ENCODE measurements at places on chromosomes 2 and 18.

GRCh38 chr2:25368660-25369059, 26.9 kb upstream of the DNMT3A start:
- DNase-seq, result peak; percentile 61

DNA sequence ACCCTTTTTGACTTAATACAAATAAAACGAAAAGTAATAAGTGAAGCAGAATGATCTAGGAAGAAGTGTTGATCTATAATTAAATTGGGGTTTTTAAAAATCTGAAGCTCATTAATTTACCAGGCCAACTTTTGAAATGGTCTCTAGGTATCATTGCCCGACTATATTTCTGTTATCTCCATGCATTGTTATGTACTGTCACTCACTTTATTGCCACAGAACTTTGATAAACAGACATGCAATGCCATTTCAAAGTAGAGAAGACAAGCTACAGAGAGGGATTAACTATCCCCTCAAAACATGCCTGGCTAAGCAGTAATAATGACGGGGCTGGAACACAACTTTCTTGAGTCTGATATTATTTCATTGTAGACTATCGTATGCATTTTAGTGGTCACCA, 147.6 kb upstream of the ITGA4 start:
- no peak for DNase-seq

DNA sequence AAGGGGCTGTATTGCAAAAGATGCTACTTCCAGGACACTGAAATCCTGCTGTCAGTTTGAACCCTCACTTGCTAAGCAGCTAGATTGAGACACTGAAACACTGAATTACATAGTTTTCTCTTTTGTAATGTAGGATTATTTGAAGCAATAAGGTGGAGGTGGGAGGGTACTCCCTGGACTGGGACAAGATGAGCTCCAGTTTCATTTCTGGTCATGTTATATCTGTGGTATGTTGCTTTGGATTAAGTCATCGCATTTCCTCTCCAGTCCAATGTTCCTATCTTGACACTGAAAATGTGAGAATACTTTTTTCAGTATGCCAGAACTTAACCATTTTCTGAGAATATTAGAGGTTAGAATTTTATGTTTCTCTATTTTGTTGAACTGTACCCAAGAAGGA, 426.2 kb upstream of the MEX3C start:
- no peak for DNase-seq

GRCh38 chr2:155151472-155151871, 453.0 kb downstream of the KCNJ3 start:
- no peak for DNase-seq

GRCh38 chr2:25929789-25930473, 51.6 kb upstream of the ASXL2 start:
- no peak for DNase-seq

GRCh38 chr2:40421631-40422297, 30.1 kb downstream of the SLC8A1 start:
- no peak for DNase-seq

GRCh38 chr2:43507137-43507536, 88.7 kb downstream of the THADA start:
- no peak for DNase-seq

- DNase-seq, result no peak
Observed at GRCh38 chr18:50167966-50168365, 27.0 kb downstream of the MYO5B start.

DNA sequence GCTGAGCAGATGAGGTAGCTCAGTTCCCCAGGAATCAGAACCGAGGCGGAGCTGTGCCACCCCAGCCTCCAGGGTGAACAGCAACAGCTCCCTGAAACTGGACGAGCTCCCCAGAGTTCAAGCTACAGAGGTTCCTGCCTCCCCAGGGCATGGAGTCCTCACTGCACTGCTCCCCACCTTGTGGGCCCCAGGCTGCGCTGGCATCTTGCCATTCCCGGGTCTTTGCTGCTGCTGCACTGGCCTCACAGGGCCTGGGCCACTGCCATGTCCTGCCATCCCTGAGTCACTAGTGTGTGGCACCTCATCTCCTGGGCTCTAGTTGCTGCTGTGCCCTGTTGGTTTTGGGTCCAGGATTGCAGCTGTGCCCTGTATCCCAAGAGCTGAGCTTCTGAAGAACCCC, 166.9 kb downstream of the SNTG2 start:
- no peak for DNase-seq

DNA sequence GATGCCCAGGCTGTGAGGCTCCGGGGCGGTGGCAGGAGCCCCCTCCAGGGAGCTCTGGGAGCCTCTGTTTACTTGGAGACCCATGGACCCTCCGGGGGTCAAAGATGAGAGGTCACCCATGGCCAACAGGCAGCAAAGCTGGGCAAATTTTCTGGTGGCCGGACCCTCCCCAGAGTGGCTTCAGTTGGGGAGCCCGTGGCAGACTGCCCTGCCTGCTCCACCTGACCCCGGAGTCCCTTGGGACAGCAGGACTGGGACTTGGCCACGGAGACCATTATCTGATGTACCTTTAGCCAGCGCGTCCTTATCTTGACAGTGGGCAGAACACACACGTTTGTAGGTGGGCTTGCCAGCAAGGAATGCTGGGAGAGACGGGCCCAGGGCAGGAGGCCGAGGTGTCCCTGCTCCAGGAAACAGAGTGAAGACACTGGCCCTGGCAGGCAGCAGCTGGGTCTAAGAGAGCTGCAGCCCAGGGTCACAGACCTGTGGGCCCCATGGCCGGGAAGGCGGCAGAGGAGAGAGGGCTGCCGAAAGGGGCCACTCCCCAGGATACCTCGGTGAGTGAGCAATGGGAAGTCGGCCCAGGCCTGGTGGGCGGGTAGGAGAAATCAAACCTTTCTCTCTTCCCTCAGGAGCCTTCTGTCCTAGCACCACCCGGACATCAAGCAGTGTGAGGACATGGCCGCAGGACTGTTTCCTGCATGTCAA, at the start of the genes ABCG5 and ABCG8:
Gene ABCG5, minus strand, starts transcription at position 280 of the 708 bp plus-strand sequence. Its CDS starts 160 bp downstream, at position 120.
Gene ABCG8, plus strand, starts transcription at position 412 of the 708 bp plus-strand sequence. Its CDS starts 83 bp downstream, at position 495.
- no peak for DNase-seq

DNA sequence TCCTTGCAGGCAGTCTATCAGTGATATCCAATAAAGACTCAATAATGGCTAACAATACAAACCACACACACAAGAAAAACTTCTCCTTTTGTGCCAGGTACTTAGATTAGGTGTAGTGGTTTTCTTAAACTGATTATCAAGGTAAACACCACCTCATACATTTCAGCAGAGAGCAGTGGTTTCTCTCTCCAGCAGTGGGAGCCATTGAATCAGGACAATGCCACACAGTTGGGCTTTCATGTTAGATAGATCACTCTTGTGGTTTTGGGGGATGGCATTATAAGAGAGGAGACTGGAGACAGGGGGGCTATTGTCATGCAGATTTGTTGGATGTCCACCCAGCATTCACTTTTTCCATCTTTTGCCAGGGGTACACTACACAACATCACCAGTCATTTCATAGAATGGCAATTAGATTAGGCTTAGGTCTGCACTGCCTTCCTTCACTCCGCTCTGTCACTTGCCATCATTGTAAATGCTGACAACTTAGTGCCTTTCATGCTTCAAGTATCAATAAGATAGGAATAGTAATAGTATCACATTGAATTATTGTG, 13.6 kb upstream of the IRS1 start:
- DNase-seq, result no peak

- DNase-seq, result no peak
Observed at GRCh38 chr2:17717666-17718065, 35.9 kb downstream of the SMC6 start.

DNA sequence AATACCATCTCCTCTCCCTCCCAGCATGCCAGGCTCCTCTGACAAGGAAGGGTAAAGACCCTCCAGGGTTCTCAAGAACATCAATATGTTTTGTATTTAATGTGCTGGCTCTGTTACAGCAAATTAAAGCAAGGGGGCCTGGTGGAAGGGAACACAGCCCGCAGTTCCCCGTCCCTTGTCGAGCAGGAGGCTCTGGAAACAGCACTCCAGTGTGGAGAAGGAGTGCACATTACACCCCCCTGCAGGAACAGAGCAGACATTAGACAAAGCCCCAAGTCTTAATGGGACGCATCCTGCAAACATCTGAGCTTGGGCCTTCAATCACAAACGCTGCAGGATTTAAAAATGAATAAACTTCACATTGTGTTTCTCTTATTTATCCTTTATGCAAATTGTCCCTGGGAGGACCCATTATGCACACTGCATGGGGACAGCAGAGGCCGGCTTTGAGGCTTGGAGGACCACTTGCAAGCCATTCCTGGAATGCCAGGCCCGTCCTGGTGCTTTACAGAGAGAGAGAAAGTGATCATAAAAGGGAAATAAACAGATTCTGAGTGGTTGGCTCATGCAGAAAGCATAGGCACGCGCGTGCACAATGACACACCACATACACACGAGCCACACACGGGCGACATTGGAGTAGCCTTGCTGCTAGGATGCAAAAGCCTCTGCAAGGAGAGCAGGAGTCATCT, 328.7 kb downstream of the SMAD2 start:
- no peak for DNase-seq

DNA sequence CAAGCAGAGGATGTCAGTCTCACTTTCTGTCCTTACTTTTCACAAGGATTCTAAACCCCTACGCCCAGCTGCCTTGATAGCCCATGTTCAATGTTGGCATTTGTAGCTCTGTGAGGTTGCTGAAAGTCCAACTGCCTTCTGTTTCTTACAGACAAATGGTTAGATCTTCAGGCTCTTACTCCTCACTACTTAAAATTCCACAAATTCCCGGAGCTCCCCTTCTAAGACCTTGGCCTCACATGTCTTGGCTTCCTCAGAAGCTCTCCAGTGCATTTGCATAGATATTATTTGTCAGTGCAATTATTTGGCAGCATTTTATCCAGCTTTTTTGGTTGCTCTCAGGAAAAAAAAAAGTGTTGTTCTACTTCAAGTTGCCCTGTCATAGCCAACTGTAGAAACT, 453.7 kb upstream of the CELF4 start:
- DNase-seq, result no peak

- DNase-seq, result no peak
Observed at GRCh38 chr2:590214-591175, 86.7 kb downstream of the TMEM18 start.

DNA sequence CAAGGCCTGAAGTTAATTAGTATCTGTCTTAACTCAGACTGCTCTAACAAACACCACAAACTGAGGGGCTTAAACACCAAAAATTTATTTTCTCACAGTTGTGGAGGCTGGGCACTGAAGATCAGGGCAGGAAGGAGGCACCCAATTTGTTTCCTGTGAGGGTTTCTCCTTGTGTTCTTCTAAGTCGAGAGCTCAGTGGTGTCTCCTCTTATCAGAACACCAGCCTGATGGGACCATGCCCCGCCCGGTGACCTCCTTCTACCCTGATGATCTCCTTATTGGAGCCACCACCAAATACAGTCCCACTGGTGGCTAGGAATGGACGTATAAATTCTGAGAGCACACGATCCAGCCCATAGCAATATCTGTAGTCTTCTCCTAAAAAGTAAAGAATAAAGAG, 20.5 kb downstream of the TMEM18 start:
- DNase-seq, result no peak

- DNase-seq, result no peak
Observed at GRCh38 chr2:31254237-31255203, 20.6 kb downstream of the EHD3 start.

- no peak for DNase-seq
Observed at GRCh38 chr18:8951491-8951890, 151.0 kb upstream of the NDUFV2 start.

DNA sequence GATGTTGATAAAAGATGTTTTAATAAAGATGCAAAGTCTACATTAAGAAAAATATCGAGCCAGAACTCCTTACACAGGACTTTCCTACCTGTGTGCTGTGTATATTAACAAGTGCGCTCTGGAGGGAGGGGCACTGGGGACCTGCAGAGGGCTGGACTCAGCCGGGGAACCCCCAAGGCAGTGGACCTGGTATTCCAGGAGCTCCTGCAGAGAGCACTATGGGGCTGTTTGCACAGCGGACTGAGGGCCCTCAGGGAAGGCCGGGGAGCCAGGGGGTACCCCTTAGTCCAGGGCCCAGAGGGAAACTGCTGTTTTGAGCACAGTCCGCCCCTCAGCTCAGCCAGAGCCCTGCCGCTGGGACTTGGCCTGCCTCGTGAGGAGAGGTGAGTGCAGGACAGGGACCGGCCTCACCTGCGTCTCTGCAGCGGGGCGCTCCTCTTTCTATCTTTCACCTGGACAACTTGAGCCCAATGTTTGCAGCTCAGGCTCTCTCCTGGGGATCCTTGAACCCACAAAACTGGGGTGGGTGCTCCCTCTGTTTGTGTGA, 168.4 kb downstream of the ARL4C start:
- no peak for DNase-seq

GRCh38 chr18:68426731-68427315, 288.1 kb downstream of the TMX3 start:
- no peak for DNase-seq

DNA sequence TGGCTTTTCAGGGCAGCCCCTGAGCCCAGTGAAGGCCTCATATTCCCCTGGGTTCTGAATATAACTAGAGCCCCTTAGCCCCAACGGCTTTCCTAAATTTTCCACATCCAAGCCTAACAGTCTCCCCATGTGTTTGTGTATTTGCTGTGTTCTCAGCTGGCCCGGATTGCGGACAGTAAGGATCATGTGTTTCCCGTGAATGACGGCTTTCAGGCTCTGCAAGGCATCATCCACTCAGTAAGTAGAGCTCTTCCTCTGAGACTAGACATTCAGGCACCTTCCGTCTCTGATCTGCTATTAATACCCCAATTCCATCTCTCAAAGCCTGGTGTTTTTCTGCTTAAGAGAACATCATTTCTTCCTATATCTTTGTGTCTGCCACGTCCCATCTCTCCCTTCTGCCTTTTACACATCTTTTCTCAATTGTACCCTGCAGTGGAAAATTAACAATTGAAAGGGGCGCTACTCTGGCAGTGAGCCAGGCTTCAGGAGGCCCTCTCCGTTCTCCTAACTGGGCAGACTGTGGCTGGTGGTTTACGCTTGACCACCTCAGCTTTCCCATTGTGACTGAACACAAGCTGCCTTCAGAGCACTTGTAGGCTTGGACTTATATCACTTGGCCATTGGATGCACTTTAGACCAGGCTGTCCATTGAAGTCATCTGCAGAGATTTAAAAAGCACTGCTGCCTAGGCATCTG, 64.4 kb downstream of the ANTXR1 start:
- DNase-seq, result no peak

DNA sequence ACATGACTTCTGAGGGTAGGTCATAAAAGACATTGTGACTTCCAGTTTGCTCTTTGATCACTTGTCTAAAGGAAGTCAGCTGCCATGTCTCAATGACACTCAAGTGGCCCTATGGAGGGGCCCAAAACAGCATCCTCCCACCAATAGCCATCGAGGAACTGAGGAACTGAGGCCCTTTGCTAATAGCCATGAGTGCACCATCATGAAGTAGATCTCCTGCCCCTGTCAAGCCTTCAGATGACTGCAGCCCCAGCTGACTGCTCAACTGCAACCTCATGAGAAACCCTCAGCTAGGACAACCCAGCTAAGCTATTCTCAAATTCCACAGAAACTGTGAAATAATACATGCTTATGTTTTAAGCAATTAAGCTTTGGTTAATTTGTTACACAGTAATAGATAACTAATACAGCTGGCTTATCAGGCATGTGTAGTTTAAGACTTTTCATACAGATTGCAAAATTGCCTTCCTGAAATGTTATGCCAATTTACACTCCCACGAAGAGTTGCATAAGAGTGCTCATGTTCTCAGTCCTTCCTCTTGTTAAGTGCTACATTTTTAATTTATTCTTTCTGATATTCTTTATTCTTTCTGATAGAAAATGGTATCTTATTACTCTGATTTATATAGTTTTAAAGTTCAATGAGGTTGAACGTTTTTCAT, 105.6 kb upstream of the NDUFV2 start:
- DNase-seq, result no peak

GRCh38 chr2:235936493-235936892, 231.7 kb downstream of the GBX2 start:
- no peak for DNase-seq

- DNase-seq, result no peak
Observed at GRCh38 chr2:120494446-120494845, 148.5 kb downstream of the INHBB start.

Data from spinal cord (tissue), 10 donors.